B cell (primary cell): ENCODE measurements at places on chromosomes 13 and 19. TPM values are rescaled to one million over a fixed set of nuclear protein-coding genes. Genes with fewer than 3 reads are reported as not detected.

The KLK8 gene
- polyA plus RNA-seq, result not detected in 2 replicates

The ZNF738 gene
- polyA plus RNA-seq, result 7.0 and 14.6 TPM in 2 replicates

The PEAK3 gene
- 0.07 and 0.18 TPM in 2 replicates for polyA plus RNA-seq

The ZNF765 gene
- 5.3 and 10.7 TPM in 2 replicates for polyA plus RNA-seq

The GRWD1 gene
- 10.6 and 12.0 TPM in 2 replicates for polyA plus RNA-seq

The SLC17A7 gene
- 0.40 and 0.60 TPM in 2 replicates for polyA plus RNA-seq

The IGFL2 gene
- not detected in 2 replicates for polyA plus RNA-seq

The PRTN3 gene
- not detected in 2 replicates for polyA plus RNA-seq

The EVI5L gene
- polyA plus RNA-seq, result 6.1 and 7.9 TPM in 2 replicates

The ZNF578 gene
- 0.81 and 1.9 TPM in 2 replicates for polyA plus RNA-seq

The SHD gene
- not detected in 2 replicates for polyA plus RNA-seq

The BSG gene
- 79.6 and 82.1 TPM in 2 replicates for polyA plus RNA-seq
